ENCODE measurements at places on chromosomes 2 and 18.

DNA sequence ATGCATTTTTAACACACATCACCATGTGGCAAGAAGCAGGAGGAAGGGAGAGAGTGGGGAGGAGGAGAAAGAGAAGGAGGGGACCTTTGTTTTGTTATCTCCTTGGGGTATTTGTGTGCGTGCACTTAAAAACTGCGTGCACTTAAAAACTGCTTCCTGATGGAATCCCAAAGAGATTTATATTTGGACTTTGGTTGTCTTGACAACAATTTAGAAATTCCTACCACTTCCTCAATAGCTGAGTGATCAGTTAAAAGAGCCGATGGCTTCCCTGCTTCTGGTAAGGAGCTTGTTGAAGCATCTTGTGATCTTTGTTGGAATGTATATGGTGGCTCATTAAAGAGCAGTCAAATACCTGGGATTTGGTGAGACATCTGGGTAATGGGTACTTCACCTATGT is 4.5 kb downstream of the RAB31 start:
- no peak for DNase-seq

- DNase-seq, result no peak
Observed at GRCh38 chr2:152350155-152350679, 15.2 kb downstream of the FMNL2 start.

DNA sequence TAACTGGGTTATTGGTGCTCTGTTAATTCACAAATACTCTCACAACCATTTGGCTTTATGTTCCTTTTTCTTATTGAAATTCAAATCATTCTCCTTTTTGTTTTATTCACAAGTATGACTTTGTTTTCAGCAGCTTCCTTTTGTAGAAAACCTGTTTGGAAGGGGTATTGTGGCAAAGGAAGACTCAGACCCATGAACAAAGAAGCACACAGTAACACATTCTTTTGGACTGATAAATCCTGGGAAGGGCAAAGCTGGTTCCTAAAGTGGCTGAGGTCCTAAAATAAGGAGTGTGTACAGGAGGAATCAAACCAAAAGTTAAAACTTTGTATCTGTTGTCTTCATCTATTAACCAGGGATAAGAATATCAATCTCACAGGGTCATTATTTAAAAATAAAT is 374.7 kb upstream of the FIGN start:
- DNase-seq, result no peak

- DNase-seq, result no peak
Observed at GRCh38 chr2:66541646-66542045, 106.7 kb downstream of the MEIS1 start.

DNA sequence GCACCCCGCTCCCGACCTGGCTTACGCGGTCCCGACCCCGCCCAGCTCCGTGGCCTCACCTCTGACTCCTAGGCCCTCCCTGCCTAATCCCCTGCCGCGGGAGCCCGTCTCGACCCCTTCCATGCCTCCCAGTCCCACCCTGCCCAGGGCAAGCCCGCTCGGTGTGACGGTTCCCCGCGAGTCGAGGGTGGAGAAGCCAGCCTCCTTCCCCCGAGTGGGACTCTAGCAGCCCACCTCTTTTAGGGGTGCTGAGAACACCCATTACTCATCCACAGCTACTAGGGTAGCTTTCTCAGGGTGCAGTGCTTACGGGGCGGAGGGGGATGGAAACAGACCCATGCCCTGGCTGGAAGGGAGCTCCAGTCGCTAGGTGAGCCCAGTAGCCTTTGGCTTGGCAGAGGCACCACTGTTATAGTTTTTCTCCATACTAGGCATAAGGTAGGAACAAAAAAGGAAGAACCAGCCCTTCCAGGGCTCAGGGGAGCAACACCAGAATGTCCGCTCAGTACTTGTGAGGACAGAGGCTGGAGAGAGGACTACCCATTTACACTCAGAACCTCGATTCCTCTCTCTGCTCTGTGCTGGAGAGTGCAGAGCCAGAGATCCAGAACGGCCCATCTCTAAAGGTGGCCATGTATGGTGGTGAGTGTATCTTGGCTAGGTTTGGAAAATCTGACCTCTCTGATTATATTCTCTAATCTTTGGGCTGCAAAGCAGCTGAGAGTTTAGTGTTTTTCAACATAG is 606 bp downstream of the AGBL5 start:
- DNase-seq, result peak; percentile 49

- no peak for DNase-seq
Observed at GRCh38 chr18:22428672-22429071, 11.0 kb upstream of the CTAGE1 start.

DNA sequence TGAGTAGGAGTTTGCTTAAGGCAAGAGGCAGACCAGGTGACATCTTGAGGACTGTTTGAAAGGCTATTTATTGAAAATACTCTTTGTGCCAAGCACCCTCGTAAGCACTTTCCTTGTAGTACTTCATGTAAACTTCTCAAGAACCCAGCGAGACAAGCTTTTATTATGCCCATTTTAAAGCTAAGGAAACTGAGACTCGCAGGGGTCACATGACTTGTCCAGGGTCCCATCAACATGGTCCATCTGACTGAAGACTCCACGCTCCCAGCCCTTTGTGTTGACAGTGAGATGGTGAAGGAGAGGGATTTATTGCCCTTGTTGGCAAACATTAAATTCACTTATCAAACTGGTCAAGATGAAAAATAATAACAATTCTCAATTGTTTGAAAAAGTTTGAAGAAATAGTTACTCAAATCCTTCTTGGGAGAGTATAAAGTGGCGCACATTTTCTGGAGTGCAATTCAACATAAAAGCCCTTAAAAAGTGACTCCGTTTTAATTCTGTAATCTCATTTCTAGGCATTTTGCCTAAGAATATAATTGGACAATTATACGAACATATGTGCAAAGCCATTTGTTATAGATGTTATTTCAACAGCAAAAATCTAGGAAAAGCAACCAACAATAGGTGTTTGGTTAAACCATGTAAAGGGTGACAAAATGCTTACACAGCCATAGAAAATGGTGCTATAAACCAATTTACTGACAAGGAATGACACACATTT is 270.5 kb upstream of the NCKAP5 start:
- DNase-seq, result no peak

DNA sequence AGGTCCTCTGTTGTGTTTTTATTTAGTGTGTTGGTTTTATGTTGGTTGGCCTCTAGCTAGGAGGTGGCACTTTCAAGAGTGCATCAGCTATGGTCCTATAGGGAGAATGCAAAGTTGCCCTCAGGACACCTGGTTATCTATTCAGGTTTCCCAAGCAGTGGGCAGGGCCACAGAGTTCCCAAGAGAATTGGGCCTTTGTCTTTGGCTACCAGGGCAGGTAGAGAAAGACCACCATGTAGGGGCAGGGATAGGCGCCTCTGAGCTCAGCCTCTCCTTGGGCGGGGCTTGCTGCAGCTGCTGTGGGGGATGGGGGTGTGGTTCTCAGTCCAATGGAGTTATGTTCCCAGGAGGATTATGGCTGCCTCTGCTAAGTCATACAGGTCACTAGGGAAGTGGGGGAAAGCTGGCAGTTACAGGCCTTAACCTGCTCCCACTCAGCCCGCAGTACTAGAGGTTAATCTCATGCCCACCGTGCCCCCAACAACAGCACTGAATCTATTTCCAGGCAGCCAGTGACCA is 26.0 kb downstream of the ABCB11 start:
- DNase-seq, result no peak

DNA sequence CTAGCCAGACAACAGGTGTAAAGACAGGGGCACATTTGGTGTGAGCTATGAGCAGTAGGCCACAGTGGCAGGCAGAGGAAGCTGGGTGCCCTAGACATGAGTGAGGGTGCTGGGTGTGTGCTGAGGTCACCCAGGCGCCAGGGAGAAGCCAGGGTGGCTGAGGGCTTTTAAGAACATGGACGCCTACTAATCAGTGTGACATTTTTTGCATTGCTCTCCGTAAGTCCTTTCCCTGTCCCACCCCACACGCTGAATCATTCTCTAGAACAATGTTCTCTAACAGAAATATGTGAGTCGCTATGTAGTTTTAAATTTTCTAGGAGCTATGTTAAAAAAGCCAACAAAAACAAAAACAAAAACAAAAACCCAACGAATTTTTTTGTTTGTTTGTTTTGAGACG is 204.5 kb upstream of the REV1 start:
- no peak for DNase-seq

- DNase-seq, result no peak
Observed at GRCh38 chr18:43581936-43582519, 304.7 kb upstream of the SYT4 start.

All from body of pancreas (tissue), 4 donors.